ENCODE measurements at places on chromosomes 2 and 18.

DNA sequence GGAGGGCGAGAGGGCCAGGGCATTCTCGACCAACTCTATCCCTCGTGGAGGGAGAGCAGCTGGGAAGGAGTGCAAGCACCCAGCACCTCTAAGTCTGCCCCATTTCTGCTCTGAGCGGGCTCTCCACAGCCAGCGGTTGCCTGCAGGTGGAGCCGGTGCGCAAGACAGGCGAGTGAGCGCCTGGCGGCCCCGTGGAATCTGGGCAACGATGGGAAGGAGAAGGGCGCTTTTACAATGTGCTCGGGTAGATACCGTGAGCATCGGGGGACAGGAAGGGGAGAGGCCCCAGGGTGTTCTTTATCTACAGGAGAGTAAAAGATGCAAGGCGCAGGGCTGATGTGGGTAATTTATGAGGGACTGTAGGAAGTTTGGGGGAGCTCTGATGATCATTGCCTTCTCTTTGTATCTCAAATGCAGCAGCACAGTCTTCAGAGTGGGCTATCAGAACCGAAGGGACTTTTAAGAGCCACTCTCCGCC, 867 bp upstream of the TTL start:
- DNase-seq, result no peak

DNA sequence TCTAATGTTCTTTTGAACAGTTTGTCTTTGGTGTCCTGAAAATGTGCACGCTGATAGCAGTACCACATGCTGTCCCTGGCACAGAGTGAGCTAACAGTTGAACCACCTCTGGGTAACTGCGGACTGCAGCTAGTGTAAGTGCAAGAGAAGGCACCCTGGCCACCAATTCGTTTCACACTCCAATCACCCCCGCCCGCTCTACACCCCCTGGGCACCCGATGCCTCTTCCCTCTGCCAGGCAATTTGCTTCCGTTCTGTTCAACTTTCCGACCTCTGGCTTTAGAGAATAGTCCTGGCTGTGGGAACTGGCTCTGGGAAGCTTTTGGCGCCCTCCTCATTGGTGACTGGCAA, 1.4 kb downstream of the DOCK10 start:
- DNase-seq, result no peak

DNA sequence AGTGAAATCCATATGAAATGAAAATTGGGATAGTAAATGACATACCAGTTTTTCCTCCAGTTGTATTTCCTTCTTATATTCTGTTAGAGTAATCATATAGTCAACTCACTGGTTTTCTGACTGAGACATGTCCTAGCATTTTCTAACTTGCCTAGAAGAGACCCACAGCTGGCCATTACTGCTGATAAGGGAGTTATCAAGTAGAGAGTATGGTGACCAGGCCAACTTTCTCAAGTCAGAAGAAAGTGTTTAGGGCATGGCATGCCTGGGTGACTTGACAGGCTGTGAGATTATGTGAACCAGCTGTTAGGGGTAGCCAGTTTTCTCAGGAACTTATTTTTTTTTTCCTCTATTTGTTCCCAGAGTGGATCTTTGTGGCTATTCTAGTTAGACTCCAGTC, 81.2 kb downstream of the GPD2 start:
- no peak for DNase-seq

- DNase-seq, result no peak
These were observed 336.2 kb downstream of the ZEB2 start for GRCh38 chr2:144183727-144184126.

Measured in LNCaP clone FGC (cell line).